ENCODE measurements at places on chromosomes 12 and 14.

GRCh38 chr14:31970744-31971143 is 106.4 kb upstream of the ARHGAP5 start:
- no peak for DNase-seq

- DNase-seq, result no peak
These were observed 43.6 kb downstream of the ETV6 start for GRCh38 chr12:11693067-11693466.

DNA sequence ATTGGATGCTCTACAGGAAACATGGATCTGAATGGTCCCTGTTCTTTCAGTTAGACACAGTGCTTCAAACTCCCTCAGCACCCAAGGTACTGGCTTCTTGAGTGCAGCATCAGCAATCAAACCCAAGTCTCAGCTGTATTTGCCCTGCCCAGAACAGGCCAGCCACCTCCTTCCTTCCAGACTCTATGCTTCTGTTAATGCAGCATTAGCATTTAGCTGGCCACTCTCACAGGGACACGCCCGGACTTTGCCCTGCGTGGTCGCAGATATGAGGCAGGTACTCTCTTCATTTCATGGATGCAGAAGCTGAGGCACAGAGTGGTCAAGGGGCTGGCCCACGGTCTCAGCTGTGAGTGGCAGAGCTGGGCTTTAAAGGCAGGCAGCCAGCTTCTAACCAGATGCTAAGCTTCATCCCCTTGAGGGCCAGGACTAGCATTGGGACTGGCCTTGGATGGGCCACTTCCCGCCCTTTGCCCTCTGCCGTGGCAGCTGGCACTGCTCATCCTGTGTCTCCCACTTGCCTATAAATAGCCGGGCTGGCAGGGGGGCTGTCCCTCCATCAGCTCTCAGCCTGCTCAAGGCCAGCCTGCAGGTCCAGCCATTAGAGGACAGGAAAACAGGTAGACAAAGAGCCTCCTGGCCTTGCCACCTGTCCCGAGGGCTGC is 1.5 kb upstream of the SLC25A47 start:
- no peak for DNase-seq

GRCh38 chr12:16530268-16530850 is 75.6 kb downstream of the LMO3 start:
- no peak for DNase-seq

- no peak for DNase-seq
These were observed 54.4 kb downstream of the SPPL3 start for GRCh38 chr12:120849765-120850164.

- no peak for DNase-seq
These were observed 26.5 kb upstream of the PLD4 start for GRCh38 chr14:104898195-104898558.

- no peak for DNase-seq
These were observed 201.7 kb downstream of the STXBP6 start for GRCh38 chr14:24848102-24848790.

DNA sequence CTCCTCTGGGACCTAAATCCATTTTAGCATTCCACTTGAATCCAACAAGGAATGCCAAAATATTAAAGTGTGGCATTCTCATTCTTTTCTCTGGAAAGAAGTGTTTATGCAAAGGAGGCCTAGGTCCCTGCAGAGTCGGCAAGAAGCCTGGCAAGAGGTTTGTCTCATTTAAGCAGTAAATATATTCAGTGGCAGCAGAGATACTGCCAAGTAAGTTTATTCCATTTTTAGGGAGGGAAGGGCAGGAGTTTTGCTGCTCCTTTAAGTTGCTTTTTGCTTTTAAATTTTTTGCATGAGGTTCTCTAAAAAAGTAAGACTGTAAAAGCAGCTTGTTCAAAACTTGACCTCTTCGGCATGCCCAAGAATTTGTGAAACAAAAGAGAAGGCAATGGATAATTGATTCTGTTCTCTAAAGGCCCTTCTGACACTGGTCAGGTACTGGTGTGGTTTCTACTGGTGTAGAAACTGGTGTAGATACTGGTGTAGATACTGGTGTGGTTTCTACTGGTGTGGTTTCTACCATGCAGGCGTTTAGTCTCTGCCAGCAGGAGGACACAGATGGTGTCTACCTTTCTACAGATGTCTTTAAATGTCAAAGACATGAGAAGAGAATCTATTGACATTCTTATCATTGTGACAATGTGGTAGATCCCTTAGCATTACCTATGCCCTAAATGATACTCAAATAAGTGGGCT is 107.3 kb downstream of the SAMD4A start:
- no peak for DNase-seq

DNA sequence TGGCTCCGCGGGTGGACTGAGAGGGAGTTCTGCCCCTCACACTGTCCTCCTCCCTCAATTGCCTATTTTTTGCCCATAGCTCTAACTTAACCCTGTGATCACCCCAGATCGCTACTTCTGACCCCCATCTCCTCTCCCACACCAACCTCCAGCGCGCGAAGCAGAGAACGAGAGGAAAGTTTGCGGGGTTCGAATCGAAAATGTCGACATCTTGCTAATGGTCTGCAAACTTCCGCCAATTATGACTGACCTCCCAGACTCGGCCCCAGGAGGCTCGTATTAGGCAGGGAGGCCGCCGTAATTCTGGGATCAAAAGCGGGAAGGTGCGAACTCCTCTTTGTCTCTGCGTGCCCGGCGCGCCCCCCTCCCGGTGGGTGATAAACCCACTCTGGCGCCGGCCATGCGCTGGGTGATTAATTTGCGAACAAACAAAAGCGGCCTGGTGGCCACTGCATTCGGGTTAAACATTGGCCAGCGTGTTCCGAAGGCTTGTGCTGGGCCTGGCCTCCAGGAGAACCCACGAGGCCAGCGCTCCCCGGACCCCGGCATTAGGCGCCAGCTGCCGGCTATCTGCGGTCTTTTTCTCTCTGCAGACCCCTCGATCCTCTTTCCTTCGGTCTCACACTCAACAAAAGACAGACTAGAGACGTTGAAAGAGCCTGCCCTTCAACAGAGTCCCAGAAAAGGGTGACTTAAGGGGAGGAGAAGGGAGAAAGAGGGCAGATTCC is 3.0 kb upstream of the TBX3 start:
- no peak for DNase-seq

GRCh38 chr14:75751296-75751695 is 90.2 kb downstream of the TTLL5 start:
- DNase-seq, result no peak

GRCh38 chr14:93153121-93153520 is 31.6 kb downstream of the MOAP1 start:
- no peak for DNase-seq

GRCh38 chr14:24432259-24433131 is 2.7 kb downstream of the KHNYN start:
- no peak for DNase-seq

DNA sequence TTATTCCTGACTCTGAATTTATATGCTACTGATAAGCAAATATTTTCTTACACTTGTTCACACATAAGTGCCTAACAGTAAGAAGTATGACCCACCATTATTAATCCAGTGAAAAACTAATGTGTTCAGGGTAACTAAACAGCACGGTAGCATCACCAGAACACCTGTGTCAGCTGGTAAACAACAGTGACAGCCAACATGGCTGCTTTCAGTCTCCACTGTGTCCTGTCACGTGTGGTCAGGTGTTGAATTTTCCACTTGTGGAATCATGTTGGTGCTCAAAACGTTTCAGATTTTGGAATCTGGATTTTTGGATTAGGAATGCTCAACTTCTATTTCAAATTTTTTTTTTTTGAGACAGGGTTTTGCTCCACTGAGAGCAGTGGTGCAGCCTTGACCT is 14.3 kb upstream of the ATP23 start:
- DNase-seq, result no peak

DNA sequence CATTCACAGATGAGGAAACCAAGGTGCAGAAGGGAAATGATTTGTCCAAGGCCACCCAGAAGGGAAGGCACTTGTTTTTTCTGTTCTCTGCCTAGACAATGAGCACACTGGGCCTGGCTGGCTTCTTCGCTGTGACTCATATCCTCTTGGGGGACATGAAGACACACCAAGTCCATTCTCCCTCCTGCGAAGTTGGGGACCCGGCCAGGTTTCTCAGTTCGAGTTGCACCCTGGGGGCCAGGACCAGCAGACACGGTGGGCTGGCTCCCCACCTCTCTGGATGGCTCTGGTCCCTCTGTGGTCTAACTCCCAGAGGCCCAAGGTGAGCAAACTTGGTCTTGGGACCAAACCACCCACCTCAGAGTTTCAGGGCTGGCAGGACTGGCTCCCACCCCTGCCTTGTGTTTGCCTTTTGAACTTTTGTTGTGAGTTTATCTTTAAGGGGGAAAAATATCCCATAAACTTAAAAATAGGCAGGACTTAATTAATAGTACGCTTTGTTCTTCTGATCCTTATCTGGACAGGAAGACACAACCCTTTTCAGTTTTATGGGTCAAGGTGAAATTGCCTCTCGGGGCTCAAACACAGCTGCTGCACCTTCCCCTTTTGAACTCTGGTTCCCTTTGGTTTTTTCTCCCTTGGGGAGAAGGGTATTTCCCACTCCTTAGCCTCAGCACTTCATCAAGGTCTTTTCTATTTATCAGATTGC is 9.0 kb upstream of the MLEC start:
- DNase-seq, result no peak

- DNase-seq, result no peak
These were observed 42.3 kb downstream of the ANO2 start for GRCh38 chr12:5902736-5903135.

- DNase-seq, result no peak
These were observed 11.6 kb downstream of the OTX2 start for GRCh38 chr14:56798447-56799342.

- no peak for DNase-seq
These were observed 99.2 kb upstream of the SCAF11 start for GRCh38 chr12:46089414-46090162.

- DNase-seq, result no peak
These were observed 274.0 kb downstream of the DPF3 start for GRCh38 chr14:72619881-72620280.

DNA sequence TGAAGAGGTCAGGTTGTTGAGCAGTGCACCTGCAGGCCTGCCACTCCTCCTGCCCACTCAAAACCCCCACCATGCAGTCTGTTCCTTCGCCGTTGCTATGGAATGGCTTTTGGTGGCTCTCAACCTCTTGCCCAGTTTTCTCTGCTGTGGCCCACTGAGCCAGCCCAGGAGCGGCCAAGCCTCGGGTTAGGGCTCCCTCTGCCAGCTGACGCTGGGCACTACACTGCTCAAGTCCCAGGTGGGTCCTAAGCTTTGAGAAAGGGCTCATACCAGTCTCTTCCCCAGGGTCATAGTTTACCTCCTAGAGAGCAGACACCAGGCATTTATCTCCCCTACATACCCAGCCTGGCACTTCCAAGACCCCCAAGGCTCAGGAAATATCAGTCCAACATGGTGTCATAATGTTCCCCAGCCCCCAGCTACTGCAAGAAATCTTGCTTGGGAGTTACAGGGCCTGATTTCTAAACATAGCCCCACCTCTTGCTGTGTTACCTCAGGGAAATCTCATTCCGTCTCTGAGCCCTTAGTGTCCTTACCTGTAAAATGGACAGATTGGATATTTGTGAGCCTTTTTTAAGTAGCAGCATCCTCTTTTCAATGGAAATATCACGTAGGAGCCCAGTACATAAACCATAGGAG is 59.4 kb downstream of the TSPAN11 start:
- DNase-seq, result peak; percentile 72

- no peak for DNase-seq
These were observed 52.2 kb downstream of the SPATA7 start for GRCh38 chr14:88437658-88438057.

- no peak for DNase-seq
These were observed 5.1 kb downstream of the UNG start for GRCh38 chr12:109102491-109102890.

GRCh38 chr12:114780746-114781399 is 96.9 kb upstream of the TBX3 start:
- no peak for DNase-seq

DNA sequence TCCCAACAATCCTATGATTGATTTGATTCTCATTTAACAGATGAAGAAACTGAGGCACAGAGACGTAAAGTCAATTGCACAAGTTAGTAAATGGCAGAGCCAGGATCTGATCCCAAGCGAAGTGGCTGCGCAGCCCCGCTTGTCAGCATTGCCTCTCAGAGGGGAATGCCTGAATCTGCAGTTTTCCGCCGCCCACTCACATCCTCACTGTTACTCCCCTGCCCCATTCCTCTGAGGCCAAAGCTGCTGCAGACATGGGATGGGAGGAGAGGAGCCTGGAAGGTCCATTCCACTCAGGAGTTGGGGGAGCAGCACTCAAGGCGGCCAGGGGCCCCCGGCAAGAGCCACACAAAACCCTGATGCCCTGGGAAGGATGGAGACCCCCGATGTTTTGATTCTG is 1.0 kb downstream of the NRIP2 start:
- no peak for DNase-seq

DNA sequence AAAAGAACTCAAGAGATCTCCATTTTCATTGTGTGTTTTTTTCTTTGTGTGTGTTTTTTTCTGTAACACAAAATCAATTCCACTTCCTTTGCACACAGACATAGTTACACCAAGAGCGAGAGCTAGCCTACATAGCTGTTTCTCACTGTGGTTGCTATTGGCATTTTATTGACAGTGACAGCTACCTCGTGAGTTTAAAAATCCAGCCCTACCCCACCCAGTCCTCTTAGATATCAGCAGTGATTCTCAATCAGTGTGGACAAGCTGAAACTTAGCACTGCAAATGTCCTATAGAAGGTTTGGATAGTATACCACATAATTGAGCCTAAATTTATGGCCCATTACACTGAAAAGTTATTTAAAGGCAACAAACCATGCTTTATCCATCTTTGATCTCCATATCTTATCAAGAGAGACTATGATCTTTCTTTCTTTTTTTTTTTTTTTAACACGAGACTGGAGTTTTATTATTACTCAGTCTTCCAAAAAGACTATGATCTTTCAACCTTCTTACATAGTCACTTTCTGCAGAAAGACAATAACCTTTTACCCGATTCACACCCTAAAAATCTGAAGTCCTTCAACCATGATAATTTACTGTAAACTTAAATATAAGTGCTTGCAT is 46.8 kb downstream of the ATP2B1 start:
- no peak for DNase-seq

All from hypothalamus (tissue), 51 donors.